ENCODE measurements at places on chromosomes 16 and 17.

DNA sequence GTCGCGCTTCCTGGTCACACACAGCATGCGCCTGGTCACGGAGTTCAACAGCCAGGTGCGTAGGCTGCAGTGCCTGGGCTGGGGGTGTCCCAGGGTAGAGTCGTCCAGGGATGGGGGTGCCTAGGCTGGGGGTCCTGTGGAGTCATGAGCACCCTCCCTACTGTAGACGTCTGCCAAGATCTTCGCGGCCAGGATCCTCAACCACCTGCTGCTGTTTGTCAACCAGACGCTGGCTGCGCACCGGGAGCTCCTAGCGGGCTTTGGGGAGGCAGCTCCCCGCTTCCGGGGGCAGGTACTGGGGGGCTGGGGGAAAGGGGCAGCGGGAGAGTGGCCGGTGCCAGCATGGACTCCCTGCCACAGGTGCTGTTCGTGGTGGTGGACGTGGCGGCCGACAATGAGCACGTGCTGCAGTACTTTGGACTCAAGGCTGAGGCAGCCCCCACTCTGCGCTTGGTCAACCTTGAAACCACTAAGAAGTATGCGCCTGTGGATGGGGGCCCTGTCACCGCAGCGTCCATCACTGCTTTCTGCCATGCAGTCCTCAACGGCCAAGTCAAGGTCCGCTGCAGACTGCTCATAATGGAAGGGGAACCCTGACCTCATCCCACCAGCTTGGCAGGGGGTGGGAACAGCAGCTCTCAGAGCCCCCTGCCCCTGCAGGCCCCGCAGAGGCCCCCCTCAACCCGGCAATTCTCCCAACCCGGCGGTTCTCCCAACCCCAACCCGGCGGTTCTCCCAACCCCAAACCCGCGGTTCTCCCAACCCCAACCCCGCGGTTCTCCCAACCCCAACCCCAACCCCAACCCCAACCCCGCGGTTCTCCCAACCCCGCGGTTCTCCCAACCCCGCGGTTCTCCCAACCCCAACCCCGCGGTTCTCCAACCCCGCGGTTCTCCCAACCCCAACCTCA, 2.4 kb downstream of the PDIA2 start:
- DNase-seq, result no peak

- DNase-seq, result no peak
These were observed at the start of gene SRL for GRCh38 chr16:4241928-4242283. SRL (minus strand) TSS chr16:4242080; CDS start chr16:4242067, 13 bp downstream.

- peak; percentile 76 for DNase-seq
These were observed 5.5 kb upstream of the SLC25A35 start for GRCh38 chr17:8300627-8301242.

GRCh38 chr16:3548859-3549258, 28.3 kb downstream of the NLRC3 start:
- DNase-seq, result no peak

DNA sequence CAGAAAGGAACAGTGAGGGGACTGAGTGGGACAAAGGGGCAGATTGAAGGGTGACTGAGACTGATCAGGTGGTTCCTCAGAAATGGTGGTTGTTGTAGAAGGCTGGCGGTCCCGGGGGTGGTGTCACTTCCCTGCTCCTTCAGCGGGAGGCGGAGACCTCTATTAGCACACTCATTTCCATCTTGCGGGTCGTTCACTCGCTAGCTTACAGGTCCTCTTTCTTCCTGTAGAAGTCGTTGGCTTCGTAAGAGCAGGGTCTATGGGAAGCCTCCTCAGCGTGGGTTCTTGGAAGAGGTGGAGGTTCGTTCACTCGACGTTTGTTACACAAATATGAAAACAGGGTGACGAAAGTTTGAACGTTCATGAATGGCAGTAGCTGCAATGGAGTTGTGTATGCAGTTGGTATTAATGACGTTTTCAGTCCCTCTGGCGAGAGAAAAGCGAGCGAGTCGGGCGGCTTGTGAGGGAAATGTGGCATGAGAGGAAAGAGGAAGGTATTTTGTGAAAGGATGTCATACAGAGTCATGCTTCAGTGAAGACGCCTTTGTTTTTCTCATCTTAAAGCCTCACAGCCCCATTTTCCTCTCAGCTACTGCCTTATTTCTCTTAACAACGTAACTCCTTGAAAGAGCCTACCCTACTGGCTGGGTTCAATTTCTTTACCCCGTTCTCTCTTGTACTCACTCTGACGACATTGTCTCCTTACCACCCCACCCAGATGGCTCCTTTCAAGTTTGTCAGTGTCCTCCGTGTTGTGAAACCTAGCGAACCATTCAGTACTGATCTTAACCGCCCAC, 667 bp downstream of the EFCAB13 start:
- DNase-seq, result peak; percentile 24

DNA sequence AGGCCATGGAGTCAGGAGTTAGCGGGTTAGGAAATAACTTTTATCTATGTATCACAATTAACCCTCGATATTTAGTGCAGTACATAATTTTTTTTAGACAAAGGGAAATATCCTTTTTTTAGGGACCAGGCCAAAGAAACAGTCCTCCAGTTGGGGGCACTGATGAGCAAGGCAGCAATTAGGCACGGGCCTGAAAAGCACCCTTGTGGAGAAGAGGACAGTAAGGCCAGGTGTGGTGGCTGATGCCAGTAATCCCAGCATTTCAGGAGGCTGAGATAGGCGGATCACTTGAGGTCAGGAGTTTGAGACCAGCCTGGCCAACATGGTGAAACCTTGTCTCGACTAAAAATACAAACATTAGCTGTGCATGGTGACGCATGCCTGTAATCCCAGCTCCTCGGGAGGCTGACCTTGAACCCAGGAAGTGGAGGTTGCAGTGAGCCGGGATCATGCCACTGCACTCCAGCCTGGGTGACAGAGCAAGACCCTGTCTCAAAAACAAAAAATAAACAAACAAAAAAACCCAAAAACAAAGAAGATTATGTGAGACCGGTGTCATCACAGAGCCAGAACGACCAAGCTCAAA, 158.3 kb upstream of the NOL11 start:
- DNase-seq, result no peak

DNA sequence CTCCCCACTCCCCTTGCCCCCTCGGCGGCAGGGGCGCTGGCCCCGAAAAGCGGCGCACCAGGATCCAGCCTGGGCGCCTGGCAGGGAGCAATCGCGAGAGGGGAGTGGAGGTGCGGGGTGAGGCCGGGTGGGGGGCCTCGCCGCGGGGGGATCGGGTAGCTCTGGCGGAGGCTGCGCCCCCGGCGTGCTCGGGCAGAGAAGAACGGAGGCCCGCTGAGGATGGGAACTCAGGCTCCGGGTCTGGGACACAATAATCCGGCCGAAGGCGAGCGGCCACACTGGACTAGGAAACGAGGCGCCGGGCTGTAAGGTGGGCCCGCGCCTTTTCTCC, 721 bp upstream of the PCGF2 start:
- DNase-seq, result no peak

- DNase-seq, result peak; percentile 89
These were observed 43.7 kb upstream of the CDRT4 start for GRCh38 chr17:15511142-15511541.

- no peak for DNase-seq
These were observed 19.8 kb downstream of the FBRS start for GRCh38 chr16:30677931-30678585.

GRCh38 chr16:85946541-85947124, 47.7 kb downstream of the IRF8 start:
- no peak for DNase-seq

GRCh38 chr16:66928702-66929388, 3.5 kb upstream of the RRAD start:
- no peak for DNase-seq

DNA sequence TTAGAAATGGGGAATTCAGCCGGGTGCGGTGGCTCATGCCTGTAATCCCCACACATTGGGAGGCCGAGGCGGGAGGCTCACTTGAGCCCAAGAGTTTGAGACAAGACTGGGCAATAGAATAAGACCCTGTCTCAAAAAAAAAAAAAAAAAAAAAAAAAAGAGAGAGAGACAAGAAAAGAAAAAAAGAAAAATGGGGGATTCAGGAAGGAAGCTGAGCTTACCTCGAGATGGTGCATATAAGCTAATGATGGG, 150.8 kb upstream of the RPH3AL start:
- no peak for DNase-seq

DNA sequence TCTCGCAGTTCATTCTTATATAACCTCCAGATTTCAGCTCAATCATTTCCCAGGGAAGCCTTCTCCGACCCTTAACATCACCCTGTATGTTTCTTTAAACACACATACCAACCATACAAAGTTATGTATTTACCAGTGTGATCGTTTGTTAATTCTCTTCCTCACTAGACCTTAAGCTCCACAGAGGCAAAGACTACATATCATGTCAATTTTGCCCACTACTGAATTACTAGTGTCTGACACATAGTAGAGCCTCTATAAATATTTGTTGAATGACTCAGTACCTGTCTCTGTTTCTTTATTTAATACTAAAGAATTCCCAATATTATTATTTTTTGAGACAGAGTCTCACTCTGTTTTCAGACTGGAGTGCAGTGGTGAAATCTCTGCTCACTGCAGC, 137.2 kb downstream of the SHISA9 start:
- DNase-seq, result no peak

DNA sequence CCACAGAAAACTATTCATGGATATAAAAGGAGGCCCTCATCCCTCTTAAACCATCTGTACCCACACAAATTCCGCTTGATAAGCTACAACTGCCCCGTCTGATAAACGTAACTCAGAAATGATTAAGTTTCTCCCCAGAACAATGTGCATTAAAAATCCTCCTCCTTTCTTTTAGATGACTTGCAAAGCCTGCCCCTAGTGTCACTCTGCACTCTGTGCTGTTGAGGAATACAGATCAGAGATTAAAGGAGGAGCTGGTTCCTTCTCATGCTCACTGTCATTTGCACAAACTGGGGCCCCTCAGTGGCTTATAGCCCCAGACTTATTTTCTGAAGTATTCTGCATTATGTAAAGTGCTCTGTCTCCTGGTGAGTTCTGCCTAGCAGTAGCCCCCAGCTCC, 33.3 kb downstream of the CDRT15 start:
- DNase-seq, result no peak

DNA sequence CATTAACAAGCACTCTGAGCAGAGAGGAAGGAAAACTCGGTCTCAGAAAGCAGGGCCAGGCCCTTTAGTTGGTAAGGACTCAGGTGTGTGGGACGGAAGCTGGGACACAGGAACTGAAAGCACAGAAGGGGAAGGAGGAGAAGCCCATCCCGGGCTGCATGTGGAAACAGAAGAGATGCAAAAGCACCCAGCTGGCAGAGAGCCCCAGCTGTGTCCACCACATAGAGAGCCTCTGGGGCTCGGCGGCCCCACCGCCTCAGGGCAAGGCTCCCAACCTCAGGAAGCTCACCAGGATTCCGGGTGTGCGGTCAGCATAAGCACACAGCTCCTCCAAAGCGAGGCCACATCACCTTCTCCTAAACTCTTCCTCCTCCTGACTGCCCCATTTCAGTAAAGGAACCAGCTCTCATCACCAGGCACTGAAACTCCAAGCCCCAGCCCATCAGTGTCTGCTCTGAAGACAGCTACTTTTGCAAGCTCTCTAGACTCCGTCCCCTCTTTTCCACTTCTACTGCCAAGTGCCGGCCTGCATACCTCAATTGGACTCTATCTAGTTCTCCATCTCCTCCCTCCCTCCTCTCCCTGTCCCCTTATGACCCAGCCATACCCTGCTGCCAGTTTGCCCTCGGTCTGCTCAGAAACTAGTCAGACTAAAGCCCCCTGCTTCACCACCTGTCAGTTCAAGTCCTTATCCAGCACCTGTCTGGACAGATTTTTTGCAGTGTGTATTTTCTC, 6.0 kb downstream of the ST3GAL2 start:
- no peak for DNase-seq

DNA sequence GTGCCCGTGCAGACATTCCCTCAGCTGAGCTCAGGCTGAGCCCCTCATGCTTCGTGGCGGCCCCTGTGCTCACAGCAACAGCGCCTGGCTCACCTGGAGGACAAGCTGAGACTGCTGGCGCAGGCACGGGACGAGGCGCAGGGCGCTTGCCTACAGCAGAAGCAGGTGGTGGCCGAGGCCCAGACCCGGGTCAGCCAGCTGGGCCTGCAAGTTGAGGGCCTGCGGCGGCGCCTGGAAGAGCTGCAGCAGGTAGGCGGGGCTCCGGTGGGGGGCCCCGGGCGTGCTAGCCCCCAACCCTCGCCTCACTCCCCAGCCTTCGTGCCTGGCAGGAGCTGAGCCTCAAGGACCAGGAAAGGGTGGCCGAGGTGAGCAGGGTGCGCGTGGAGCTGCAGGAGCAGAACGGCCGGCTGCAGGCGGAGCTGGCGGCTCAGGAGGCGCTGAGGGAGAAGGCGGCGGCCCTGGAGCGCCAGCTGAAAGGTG, 1.4 kb upstream of the RAC3 start:
- DNase-seq, result no peak

DNA sequence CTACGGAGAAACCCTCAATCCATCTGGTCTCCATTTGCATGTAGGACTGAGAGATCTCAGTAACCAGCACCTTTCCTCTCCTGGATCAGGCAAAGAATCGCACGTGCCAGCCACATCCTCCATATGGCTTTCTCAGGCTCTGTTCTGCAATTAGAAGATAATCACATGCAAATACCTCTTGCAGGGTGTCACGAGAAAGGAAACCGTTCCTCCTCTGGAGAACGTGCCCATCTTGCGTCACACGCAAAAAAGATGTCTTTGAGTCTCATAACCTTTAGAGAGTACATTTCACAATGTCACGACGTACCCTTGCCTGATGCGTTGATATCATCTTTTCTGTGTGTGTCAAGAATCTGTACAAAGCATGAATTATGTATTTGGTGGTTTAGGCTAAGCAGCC, 36.2 kb upstream of the DNAH17 start:
- no peak for DNase-seq
